ENCODE measurements at places on chromosomes 12 and 14. TPM values are rescaled to one million over a fixed set of nuclear protein-coding genes. Genes with fewer than 3 reads are reported as not detected.

GPRC5A gene
- total RNA-seq = 0.27 TPM

TMEM121 gene
- total RNA-seq = 46.3 TPM

AQP2 gene
- total RNA-seq = under 0.01 TPM

INSM2 gene
- total RNA-seq = not detected

IGF1 gene
- under 0.01 TPM for total RNA-seq

ANO2 gene
- total RNA-seq = 0.81 TPM

PRR4 gene
- 1.1 TPM for total RNA-seq

KLRC2 gene
- under 0.01 TPM for total RNA-seq

TRAFD1 gene
- 33.4 TPM for total RNA-seq

TPPP2 gene
- not detected for total RNA-seq

KCTD10 gene
- 36.9 TPM for total RNA-seq

CCDC198 gene
- total RNA-seq = not detected

PLEKHG7 gene
- total RNA-seq = not detected

OTOGL gene
- under 0.01 TPM for total RNA-seq

HOXC4 gene
- under 0.01 TPM for total RNA-seq

ASCL1 gene
- total RNA-seq = not detected

LGR5 gene
- total RNA-seq = under 0.01 TPM

GLTP gene
- total RNA-seq = 19.7 TPM

RERG gene
- under 0.01 TPM for total RNA-seq

SLC38A4 gene
- total RNA-seq = not detected

NUAK1 gene
- under 0.01 TPM for total RNA-seq

PZP gene
- total RNA-seq = not detected

NEK9 gene
- 71.1 TPM for total RNA-seq
